GM23248 (cell line): ENCODE measurements at places on chromosomes 7 and 10.
A peak's percentile ranks its signal among the peaks of the same experiment; 100 is the strongest.

GRCh38 chr10:114652402-114653368, 5.4 kb downstream of the ABLIM1 start:
- no peak for DNase-seq

- no peak for DNase-seq
Measured at GRCh38 chr7:108145401-108145800, 15.2 kb upstream of the LAMB4 start.

DNA sequence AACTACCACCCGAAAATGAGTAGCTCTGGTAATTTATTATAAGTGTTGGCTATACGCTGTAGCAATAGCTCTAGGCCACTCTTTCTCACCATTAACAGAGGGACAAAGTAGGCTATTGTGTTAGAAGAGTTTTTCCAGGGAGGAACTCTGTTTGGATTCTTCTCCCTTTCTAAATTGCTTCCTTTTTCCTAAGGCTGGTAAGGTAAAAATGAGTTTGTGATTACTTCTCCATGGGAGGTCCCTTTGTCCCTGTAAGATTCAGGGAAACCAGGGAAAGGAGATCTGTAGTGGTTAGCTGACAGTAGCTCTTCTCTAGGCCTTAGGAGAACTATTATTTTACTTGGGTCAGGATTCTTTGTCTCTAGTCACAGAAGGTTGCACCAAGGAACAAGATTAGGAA, 23.2 kb upstream of the SEMA3E start:
- DNase-seq: no peak

DNA sequence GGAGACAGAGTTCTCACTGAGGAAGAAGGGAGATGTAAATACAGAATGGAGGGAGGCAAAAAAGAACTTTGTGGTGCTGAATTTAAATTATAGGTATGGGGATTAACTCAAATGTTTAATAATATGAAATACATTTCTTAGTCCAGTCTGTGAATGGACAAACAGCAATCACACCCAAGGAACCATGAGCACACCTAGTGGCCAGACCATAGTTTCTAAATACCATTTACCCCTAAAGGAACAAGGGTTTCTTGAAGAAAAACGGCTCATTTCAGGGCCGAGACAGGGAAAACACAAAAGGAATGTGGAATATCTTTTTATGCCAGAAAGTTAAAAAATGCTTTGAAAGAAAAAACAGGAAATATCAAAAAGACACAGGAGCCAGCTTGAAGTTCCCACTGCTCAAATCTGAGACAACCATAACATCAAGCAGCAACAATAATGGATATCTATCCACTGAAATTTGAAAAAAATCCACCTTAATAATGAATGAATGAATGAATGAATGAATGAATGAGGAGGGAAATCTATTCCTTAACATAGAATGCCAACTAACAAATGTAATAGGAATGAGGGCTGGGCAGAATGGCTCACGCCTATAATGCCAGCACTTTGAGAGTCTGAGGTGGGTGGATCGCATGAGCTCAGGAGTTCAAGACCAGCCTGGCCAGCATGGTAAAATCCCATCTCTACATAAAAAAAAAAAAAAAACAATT, 8.6 kb downstream of the IPMK start:
- no peak for DNase-seq

- DNase-seq: peak; percentile 64
Measured at GRCh38 chr7:140230516-140230860, 53.7 kb upstream of the KDM7A start.

DNA sequence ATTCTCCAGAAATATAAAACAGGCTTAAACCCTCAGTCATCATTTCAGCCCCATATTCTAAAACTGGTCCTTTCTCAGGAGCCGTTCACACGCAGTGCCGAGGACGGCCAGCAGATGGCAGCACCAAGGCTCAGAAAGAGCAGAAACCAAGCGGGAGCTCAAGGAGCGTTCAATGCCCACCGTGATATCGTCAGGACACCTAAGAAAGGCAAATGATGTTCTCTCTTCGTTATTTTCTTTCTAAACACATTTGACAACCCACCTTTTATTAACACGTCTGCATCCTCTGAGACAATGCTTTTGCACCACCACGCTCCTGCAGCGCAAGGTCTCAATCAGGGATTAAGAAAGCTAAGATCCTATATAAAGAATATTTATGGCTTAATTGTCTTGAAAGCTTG, 45.7 kb upstream of the RBM33 start:
- DNase-seq: peak; percentile 80

GRCh38 chr10:20694296-20694695, 202.8 kb downstream of the NEBL start:
- DNase-seq: no peak

DNA sequence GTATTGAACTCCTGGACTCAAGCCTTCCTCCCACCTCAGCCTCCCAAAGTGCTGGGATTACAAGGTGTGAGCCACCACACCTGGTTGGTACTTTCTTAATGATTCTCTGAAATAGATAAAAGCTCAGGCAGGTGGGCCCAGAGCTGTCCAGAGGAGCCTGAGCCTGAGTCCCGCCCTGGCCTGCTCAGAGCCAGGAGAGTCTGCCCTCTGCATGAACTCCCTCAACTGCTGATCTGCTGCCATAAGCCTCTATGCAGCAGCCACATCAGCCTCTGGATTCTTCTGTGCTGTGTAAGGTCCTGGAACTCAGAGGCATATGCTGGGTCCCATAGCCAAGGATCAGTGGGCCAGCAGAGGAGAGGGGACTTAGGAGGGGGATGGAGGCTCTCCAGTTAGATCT, 23.1 kb upstream of the DDIT4 start:
- peak; percentile 84 for DNase-seq

GRCh38 chr7:17682586-17682985, 257.7 kb downstream of the SNX13 start:
- peak; percentile 53 for DNase-seq

DNA sequence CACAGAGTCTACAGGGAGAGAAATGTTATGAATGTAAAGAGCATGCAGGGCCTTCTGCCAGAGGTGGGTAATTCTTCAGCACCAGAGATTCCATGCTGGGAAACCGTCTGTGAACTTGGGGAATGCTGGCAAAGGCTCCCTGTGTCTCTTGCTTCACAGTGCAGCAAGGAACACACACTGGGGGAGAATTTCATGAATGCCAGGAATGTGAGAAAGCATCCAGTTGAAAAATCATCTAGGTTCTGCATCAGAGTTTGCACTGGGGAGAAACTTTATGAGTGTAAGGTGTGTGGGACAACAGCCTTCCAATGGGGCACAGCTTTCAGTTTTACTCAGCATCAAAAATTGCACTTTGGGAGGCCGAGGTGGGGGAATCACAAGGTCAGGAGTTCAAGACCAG, 224.3 kb upstream of the IGFBP3 start:
- peak; percentile 98 for DNase-seq

DNA sequence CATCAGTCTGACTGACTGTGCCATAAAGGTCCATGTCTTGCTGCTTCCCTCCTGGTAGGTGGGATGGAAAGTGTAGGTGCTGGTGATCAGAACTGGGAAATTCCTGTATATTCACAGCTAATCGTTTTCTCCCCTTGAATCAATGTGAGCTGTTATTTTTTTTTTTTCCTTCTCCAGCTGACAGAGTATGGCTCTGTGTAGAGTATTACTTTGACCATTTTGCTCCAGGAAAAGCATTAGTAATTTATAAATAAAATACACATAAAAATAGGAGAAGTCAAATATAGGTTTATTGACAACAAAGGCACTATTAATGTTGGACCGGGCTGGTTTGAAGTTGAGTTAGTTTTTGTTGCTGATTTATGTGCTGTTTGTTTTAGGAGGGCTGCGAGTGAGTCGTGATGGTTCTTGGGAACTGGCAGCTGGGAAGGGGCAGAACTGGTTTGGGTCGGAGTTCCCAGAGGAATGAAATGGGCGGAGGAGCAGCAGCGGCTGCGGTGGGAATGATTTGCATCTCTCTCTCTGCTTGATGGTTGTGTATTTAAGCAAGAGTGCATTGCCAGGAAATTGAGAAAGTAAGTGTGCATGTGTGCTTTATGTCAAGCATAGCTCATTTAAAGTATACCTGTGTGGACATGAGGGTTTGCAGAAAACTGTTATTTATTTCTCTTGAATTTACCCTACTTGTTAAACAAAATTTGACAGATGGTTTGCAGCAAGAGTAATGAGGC, 80.9 kb downstream of the LRMDA start:
- no peak for DNase-seq

DNA sequence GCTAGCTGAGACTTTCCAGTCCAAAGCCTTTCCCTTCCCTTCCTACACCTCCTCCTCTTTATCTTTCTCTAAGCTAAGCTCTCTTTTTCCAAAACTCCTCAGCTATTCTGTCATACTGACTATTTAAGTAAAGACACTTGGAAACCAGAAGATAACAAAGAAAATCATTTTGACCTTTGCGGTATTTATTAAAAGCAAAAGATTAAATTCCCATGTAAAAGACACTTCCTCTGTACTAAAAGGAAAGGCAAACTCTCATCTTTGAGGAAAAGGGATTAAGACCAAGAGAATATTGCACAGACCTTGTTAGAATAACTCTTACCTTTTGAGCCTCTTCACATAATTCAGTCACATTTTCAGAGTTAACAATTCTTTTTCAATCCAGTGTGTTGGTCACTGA, 15.8 kb downstream of the ST8SIA6 start:
- DNase-seq: no peak

DNA sequence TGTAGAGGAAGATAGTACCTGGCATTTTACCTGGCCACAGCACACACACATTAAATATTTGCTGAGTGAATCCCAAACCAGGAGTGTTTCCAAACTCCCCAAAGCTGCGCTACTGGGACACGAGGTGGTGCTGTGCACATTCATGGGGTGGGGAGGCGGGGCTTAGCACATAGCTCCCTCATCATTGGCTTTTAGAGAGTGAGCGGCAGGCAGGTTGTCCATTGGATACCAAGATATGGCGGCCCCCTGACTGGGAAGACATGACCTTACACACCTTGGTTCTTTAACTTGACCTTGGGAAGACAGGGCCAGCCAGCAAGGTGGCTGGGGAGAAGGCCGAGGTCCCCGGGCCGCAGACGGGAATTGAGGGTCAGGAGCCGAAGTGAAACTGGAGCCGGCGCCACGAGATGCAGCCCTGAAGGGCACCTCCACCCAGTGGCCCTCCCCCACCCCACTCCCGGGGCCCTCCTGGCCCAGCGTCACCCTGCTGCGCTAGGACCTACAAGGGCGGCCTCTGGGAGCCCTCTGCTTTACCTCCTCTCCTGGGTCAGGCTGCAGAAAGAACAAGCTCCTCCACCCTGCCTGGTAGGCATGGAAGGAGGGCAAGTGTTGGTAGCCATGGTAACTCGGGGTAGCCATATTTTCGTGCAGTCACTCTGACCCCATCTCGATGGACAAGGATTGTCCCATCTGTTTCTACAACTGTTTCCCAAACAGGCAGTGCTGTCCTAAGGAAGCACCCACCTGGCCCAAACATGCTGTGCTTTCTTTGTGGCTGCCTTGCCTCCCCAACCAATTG, 24.0 kb downstream of the TMEM176A start:
- DNase-seq: no peak

GRCh38 chr7:105748701-105749100, 127.7 kb downstream of the ATXN7L1 start:
- no peak for DNase-seq

- peak; percentile 77 for DNase-seq
Measured at GRCh38 chr7:23184709-23185359, 3.0 kb downstream of the NUP42 start.

GRCh38 chr10:37495415-37495814, 362.0 kb downstream of the ZNF248 start:
- DNase-seq: peak; percentile 31

DNA sequence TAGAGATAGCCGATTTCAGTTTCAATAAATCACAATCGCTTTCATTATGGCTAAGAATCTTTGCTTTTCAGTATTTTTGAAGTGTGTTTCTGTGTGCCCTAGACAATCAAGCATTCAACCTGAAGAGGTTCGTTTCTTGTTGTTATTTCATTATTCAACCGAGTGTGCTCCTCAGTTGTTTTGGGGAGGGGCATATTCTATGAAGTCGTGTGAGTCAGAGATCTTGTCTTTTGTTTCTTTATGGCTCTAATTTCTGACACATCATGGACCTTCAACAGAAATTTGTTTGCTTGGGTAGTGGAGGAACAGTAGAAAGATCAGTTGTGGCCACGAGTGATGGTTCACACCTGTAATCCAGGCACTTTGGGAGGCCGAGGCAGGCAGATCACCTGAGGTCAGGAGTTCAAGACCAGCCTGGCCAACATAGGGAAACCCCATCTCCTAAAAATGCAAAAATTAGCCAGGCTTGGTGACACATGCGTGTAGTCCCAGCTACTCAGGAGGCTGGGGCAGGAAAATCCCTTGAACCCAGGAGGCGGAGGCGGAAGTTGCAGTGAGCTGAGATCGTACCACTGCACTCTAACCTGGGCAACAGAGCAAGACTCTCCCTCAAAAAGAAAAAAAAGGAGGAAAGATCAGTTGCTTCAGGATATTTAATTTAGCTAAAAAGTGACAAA, 38.3 kb downstream of the C1QL3 start:
- DNase-seq: no peak

DNA sequence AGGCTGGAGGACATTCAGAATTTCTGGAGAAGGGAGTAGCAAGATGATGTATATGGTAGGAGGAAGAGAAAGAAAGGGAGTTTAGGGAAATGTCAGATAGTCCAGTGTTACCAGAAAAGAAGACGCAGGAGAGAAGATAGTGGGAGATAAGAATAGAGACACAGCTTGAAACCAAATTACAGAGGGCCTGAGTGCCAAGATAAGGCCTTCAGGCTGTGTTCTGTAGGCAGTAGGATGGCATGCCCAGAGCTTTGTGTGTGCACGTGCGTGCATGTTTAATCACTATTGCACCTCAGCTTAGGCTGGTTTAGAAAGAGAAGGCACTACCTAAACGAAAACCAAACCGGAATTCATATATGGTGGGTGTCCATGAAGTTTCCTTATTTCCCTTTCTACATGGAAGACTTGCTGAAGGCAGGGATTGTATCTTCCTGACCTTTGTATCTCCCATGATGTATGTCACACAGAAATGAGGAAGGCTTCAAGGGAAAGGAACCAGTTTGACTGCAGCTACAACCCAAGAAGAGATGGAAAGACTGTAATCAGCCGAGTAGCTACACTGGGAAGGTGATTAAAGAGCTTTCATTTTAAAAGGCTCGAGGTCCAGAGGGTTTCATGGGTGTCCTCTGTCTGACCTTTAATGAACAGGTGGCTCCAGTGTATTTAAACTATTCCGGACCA, 35.8 kb upstream of the BHLHA15 start:
- DNase-seq: no peak

DNA sequence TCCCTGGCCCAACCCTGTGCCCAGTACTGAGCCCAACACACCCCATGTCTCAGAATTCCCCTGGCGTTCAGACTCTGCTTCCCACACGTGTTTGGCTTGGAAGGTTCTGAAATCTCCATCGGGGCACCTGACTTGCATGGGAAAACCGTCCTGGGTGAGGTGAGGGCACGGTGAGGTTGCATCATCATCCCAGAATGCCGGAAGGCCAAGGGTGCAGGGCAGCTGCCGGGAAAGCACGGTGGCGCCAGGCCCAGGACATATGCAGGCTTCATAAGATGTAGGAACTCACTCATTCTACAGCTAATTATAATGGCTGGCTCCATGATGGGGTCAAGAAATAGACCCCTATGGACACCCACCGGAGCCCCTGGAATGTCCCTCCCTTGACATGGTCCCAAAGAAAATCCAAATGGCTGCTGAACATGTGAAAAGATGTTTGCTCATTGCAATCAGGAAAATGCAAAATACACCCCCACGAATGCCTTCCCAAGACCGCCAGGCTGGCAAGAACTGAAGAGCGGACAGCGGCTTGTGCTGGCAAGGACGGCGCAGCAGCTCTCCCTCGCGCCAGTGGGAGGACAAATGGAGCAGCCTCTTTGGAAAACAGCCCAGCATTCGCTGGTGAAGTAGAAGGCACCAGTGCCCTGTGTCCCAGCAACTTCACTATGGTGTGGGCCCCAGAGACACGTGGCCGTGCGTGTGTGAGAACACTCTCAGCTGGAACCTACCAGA, 2.3 kb downstream of the KNDC1 start:
- DNase-seq: no peak
